Left ventricle myocardium inferior (tissue), 1 donor: ENCODE measurements at places on chromosomes 7 and 10. TPM values are rescaled to one million over a fixed set of nuclear protein-coding genes. Genes with fewer than 3 reads are reported as not detected.

DNA sequence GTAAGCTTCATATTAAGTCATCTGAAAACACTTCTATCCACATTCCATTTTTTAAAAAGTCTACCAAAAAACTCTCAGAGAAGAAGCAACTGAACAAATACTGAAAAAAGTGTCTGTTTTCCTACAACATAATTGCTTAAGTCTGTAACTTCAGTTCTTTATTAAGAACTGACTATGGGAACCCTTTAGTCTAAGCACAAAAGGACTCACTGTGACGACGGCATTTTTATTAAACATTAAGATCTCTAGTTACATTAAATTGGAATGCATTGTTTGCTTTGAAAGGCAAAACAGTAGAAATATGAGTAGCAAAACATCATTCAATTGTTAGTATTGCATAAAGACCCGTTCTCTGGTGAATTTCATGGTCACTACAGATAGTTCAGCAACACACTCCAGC is 5.8 kb upstream of the FAM3C start:
- no peak for DNase-seq
- H3K36me3 ChIP-seq = no peaks in the 10 kb centered on the region
- no peak overlapping the region for H3K4me3 ChIP-seq
- no peak overlapping the region for H3K27ac ChIP-seq
- H3K4me1 ChIP-seq = peaks cover 4% of the 10 kb centered on the region

DNA sequence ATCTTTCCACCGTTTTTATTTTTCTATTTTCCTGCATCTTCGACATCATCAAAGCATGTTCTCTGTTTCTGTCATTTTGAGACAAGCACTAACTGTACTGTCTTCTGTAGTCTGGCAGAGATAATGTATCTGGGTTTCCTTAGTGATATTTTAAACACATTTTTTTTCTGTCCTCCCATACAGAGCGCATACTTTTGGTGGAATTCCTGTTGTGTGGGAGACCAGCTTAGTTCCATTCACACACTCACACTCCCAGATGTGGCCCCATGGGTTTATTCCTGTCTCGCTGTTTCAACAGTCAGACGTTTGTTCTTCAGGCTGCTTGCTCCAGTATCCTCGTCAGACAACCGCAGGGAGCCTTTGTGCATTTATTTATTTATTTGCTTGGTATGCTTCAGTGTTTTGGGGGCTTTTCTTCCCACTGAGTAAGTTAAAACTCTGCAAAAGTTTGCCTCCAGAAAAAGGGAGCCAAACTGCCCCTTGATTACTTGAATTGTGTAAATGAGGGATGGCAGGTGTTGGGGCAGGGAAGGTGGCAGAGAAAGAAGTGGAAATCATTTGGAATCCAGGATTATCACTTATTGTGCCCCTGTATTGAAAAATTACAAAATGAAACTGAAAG is 456.8 kb upstream of the KLF6 start:
- H3K36me3 ChIP-seq = no peaks in the 10 kb centered on the region
- peak; percentile 30 for DNase-seq
- H3K27ac ChIP-seq = peak overlapping the region; percentile 91
- H3K27me3 ChIP-seq = no peaks in the 10 kb centered on the region

- no peaks in the 10 kb centered on the region for H3K36me3 ChIP-seq
- H3K27me3 ChIP-seq = no peaks in the 10 kb centered on the region
- DNase-seq = no peak
- H3K27ac ChIP-seq = peak overlapping the region; percentile 23
- H3K4me1 ChIP-seq = peaks cover 73% of the 10 kb centered on the region
- H3K4me3 ChIP-seq = no peak overlapping the region
Observed at GRCh38 chr10:11238893-11239292, 221.2 kb downstream of the CELF2 start.

- no peaks in the 10 kb centered on the region for H3K4me1 ChIP-seq
- H3K4me3 ChIP-seq = no peak overlapping the region
- no peaks in the 10 kb centered on the region for H3K27me3 ChIP-seq
Observed at GRCh38 chr7:30363778-30364563, 79.6 kb downstream of the ZNRF2 start.

DNA sequence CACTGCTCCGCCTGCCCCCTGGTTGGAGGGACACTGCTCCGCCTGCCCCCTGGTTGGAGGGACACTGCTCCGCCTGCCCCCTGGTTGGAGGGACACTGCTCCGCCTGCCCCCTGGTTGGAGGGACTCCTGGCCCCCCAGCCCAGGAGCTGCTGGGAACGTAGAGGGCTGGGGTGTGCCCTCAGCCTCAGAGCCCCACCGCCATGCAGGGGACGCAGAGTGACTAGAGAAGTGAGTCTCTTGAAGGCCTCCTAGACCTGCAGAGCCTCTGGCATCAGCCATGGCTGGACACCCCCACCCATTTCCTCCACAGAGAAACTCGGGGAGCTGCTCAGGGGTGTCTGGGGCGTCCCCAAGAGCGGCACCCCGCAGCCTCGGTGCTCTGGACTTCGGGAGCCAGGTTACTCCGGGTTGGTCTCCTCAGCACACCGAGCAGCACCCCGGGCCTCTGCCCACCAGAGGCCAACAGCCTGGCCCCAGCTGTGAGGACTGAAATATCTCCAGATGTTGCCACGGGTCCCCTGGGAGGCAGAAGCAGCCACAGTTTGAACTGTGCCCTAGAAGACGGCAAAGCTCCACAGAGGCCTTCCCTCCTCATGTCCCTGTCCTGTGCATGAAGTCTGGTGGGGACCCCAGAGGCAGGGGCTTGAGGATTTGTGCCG is 191.9 kb downstream of the ELFN1 start:
- no peak overlapping the region for H3K27ac ChIP-seq
- H3K4me3 ChIP-seq = no peak overlapping the region
- DNase-seq = no peak
- H3K27me3 ChIP-seq = no peaks in the 10 kb centered on the region
- no peaks in the 10 kb centered on the region for H3K36me3 ChIP-seq

- H3K27ac ChIP-seq = no peak overlapping the region
- H3K4me1 ChIP-seq = no peaks in the 10 kb centered on the region
- no peaks in the 10 kb centered on the region for H3K27me3 ChIP-seq
- no peak overlapping the region for H3K4me3 ChIP-seq
Observed at GRCh38 chr7:111595780-111596179, 33.5 kb upstream of the IMMP2L start.

DNA sequence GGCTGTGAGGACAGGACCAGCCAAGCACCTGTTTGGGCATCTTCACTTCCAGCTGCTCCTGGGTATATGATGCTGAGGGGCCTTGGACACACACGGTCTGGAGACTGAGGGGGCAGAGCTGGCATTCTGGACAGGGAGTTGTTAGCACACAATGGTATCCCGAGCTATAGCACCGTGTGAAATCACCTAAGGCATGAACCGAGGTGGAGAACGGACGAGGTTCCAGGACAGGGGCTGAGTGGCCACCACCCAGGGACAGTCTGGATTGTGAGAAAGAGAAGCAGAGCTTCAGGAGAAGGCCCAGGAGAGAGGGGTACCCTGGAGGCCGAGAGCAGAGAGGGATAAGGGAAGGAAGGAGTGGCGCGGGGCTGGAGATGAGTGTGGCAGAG is 571.8 kb downstream of the TCERG1L start:
- no peak overlapping the region for H3K4me3 ChIP-seq
- DNase-seq = no peak
- no peak overlapping the region for H3K27ac ChIP-seq

GRCh38 chr7:144713850-144714249 is 122.0 kb downstream of the TPK1 start:
- no peak overlapping the region for H3K4me3 ChIP-seq
- DNase-seq = no peak
- H3K4me1 ChIP-seq = no peaks in the 10 kb centered on the region

DNA sequence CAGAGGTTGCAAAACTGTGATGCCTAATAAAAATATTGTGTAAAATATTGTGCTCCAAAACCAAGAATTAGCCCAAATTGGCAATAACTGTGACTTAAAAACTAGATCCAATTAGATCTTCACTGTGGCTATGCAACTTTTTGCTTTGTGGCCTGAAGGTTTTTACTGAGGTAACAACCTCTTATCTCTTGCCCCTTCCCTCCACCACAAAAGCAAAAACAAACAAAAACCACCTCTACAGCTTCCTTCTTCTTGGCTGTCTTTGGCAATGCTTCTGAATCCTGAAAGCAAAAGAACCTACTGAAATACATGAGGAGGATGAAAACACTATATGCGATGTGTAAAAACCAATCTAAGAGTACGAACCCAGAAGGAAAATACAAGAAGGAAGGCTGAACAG is 226.7 kb upstream of the MBL2 start:
- no peak overlapping the region for H3K4me3 ChIP-seq
- no peak for DNase-seq
- no peaks in the 10 kb centered on the region for H3K36me3 ChIP-seq

- peaks cover 17% of the 10 kb centered on the region for H3K4me1 ChIP-seq
- H3K4me3 ChIP-seq = no peak overlapping the region
- no peak overlapping the region for H3K27ac ChIP-seq
- no peak for DNase-seq
- no peaks in the 10 kb centered on the region for H3K36me3 ChIP-seq
Observed at GRCh38 chr10:74643596-74643975, 182.8 kb upstream of the KAT6B start.

DNA sequence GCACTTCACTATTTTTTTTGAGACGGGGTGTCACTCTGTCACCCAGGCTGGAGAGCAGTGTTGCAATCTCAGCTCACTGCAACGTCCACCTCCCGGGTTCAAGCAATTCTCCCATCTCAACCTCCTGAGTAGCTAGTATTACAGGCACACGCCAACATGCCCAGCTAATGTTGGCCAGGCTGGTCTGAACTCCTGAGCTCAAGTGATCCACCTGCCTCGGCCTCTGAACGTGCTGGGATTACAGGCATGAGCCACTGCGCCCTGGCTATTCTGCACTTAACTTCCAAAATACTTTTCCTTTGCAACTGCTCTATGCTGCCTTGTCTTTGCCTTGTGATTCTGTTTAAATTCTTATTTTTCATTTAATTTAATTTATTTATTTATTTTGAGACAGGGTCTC is 67.0 kb upstream of the ZNF479 start:
- no peaks in the 10 kb centered on the region for H3K36me3 ChIP-seq
- no peak overlapping the region for H3K4me3 ChIP-seq
- H3K27me3 ChIP-seq = peaks cover 4% of the 10 kb centered on the region
- no peak for DNase-seq
- no peaks in the 10 kb centered on the region for H3K4me1 ChIP-seq

DNA sequence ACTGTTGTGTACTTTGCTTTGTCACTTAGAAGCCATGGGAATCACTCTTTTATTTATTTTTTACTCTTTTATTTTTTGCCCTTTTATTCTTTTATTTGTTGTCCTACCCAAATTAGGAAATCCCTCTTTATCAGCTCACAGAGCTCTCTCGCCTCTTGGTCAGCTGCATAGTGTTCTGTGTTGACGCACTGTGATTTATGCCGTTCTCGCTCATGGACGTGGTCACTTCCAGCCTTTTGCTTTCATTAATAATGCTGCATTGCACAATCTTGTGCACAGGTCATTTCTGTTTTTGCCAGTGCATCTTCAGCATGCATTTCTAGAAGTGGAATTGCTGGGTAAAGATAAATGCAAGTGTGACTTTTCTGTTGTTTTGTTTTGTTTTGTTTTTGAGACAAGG is 42.3 kb downstream of the FBH1 start:
- peaks cover 10% of the 10 kb centered on the region for H3K4me1 ChIP-seq
- no peaks in the 10 kb centered on the region for H3K27me3 ChIP-seq
- peaks cover 90% of the 10 kb centered on the region for H3K36me3 ChIP-seq
- no peak overlapping the region for H3K4me3 ChIP-seq

GRCh38 chr7:68718097-68718551 is 880.2 kb upstream of the AUTS2 start:
- H3K4me3 ChIP-seq = no peak overlapping the region
- H3K4me1 ChIP-seq = peaks cover 16% of the 10 kb centered on the region
- no peak overlapping the region for H3K27ac ChIP-seq

DNA sequence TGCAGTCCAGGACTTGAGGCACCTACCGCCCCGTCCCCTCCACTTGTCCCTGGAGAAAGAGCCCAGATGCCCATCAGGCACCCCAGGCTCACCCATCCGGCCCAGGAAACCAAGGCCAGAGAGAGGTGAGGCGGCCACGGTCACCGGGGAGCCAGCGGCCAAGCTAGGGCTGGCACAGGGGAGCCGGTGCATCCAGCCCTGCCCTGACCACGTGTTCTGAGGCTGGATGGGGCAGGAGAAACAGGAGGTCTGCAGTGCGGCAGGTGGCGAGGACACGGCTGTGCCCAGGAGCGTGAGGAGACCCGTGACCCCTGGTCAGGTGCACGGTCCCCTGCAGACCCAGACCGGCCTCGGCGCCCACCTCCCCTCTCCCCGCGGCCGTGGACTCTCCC is 27.6 kb downstream of the UNCX start:
- no peaks in the 10 kb centered on the region for H3K4me1 ChIP-seq
- H3K27ac ChIP-seq = no peak overlapping the region
- H3K4me3 ChIP-seq = no peak overlapping the region
- H3K36me3 ChIP-seq = no peaks in the 10 kb centered on the region
- DNase-seq = no peak

- no peaks in the 10 kb centered on the region for H3K36me3 ChIP-seq
- H3K27me3 ChIP-seq = no peaks in the 10 kb centered on the region
- no peaks in the 10 kb centered on the region for H3K4me1 ChIP-seq
- H3K27ac ChIP-seq = no peak overlapping the region
Observed at GRCh38 chr10:66329147-66329546, 596.7 kb upstream of the LRRTM3 start.

DNA sequence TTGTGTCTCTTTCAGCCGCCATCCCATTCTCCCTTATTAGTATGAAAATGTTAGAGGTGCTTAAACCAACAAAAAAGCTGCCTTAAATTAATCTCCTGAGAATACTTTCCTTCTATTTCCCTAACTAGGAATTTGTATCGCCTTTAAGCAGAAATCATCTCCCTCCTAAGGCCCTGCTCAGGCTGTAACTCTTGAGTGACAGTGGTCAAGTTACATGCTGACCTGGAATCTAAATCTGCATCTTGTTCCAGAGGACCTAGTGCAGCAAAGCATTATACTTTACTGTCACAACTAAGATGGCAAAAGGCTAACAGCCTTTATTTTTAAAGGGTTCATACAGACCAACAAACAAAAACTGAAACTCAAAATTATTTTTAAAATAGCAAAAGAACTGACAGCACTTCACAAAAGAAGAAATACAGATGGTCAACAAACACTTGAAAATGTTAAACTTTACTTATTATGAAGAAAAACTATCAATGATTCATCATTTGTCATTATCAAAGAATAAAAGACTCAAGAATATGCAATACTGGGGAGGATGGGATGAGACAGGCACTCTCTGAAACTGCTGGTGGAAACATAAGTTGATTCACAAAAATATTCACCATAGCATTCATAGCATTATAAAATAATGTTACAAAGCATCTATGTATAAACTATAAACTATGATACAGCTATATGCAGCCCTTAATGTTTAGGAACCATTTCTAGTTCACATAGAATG is 11.0 kb downstream of the CYREN start:
- H3K36me3 ChIP-seq = peaks cover 21% of the 10 kb centered on the region
- no peak for DNase-seq
- peaks cover 66% of the 10 kb centered on the region for H3K4me1 ChIP-seq
- no peaks in the 10 kb centered on the region for H3K27me3 ChIP-seq

DNA sequence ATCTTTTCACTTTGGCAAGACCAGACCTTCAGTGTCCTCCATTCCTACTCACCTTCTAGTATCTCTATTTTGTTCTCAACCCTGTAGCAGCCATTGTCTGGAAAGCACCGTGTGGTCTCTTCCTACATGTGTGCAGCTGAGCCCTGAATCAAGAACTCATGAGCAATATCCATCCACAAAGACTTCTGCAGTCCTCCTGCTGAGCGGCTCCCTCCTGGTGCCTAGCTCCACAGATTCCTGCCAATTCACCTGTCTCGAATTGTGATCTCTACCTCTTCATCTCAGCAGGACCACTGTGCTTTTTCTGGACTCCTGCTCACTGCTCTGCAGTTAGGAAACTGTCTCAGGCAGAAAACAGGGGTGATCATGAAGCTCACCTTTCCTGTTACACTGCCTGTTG is 118.8 kb downstream of the RELN start:
- H3K27me3 ChIP-seq = no peaks in the 10 kb centered on the region
- no peaks in the 10 kb centered on the region for H3K4me1 ChIP-seq
- no peak for DNase-seq
- H3K4me3 ChIP-seq = no peak overlapping the region

The FOXP2 gene
- 2.1 TPM for total RNA-seq

The GNGT1 gene
- not detected for total RNA-seq

The STEAP4 gene
- total RNA-seq = 15.7 TPM

The ABCB1 gene
- 1.0 TPM for total RNA-seq
